AG08395 (cell line): ENCODE measurements at places on chromosomes 5 and 9.
A peak's percentile ranks its signal among the peaks of the same experiment; 100 is the strongest.

- no peak for DNase-seq
Observed at GRCh38 chr5:36635721-36636390, 29.4 kb downstream of the SLC1A3 start.

GRCh38 chr5:93053825-93054224 lies 527.2 kb downstream of the NR2F1-AS1 start:
- DNase-seq: no peak

DNA sequence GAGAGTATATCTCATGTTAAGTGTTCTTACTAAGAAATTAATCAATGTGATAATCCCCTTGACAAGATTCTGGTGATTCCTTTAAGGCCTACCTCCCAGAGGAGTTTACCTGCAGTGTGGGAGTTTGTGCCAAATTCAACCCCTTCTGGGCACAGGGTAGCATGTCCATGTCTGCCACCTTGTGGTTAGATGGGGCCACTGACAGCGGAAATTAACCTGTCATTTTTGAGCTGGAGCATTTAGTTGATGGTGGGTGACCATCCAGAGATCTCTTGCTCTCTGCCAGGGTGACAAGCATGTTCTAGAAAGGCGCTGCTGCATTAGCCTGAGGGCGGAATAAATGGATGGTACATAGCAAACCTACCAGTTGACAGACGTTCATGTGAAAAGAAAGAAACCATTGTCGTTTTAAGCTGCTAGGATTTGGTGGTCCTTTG lies 132.2 kb downstream of the FBXO4 start:
- peak; percentile 55 for DNase-seq

- DNase-seq: no peak
Observed at GRCh38 chr5:149873896-149874295, 70.7 kb downstream of the PDE6A start.

DNA sequence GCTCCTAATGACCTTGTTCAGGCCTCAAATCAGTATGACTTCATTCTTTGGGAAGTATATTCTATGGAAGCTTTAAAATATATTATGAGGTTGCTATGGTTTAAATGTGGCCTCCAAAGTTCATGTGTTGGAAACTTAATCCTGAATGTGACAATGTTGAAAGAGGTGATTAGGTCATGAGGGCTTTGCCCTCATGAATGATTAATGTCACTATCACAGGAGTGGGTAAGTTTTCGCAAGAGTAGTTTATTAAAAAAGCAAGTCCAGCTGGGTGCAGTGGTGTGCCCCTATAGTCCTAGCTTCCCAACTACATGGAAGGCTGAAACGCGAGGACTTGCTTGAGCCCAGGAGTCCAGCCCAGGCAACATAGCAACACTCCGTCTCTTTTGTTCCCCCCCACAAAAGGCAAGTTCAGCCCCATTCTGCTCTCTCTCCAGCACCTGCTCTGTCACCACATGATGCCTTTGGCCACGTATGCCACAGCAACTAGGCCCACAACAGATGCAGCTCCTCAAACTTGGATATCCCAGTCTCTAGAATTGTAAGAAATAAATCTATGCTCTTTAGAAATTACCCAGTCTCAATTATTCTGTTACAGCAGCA lies 105.3 kb downstream of the SIL1 start:
- no peak for DNase-seq

DNA sequence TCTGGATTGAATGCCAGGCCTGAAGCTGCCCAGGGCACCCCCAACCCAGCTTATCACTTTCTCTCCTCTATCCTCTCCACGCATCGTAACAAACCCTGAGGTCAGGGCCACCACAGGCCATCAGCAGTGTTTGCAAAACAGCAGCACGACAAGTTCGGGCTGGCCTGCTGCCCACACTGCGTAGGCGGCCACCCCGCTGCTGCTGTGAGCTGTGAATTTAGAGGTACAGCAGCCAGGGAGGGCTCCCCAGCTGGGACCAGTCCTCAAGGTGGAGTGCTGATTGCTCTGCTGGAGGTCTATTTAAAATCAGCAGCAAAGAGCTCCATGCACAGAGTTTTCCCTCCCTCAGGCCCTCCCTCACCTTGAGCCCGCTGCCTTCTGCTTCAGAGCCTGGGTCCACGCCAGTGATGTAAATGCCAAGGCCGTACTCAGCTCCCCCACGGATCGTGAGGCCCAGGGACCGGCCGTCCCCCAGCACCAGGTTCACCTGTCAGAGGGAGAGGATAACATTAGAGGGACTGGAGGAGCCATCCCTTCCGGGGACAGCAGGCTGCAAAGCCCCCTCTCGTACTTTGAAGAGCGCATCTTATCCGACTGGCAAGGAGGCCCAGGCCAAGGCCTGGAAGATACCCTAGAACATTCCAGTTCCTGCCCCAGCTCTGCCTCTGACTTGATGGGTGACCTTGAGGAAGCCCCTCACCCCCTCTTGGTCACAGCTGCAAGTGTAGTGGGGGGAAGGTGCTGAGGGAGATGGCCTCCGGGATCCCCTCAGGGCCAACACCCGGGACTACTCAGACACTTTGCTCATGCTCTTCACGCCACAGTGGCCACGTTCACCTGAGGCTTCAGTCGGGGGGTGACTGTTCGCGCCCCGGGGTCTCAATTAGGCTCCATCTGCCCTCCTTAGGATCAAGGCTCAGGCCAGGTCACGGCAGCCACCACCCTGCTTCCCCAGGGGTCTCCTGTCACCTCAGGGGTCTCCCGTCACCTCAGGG lies 39.1 kb downstream of the WHRN start:
- no peak for DNase-seq

GRCh38 chr5:169944115-169944514 lies 36.2 kb downstream of the INSYN2B start:
- DNase-seq: no peak

- DNase-seq: no peak
Observed at GRCh38 chr5:150556859-150557508, 49.1 kb downstream of the NDST1 start.
